ENCODE measurements at places on chromosomes 1 and 21.

GRCh38 chr1:200153277-200154055, 126.0 kb downstream of the NR5A2 start:
- no peak for DNase-seq

DNA sequence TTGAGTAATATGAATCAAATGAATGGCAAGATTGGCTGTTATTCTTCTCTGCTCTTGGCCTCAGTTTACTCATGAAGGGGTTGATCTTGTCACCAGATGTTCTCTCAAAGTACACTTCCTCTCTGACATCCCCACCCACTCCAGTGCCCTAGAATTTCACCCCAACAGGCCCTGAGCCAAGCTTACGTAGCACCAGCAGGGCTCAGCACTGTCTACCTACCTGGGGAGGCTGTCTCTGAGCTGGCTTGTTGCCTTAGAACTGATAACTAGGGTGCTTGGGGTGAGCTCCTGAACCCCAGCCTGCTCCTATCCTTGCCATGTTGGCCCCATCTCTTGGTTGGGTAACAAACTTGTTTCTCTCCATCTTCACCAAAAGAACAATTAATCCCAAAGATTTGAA, 159.1 kb upstream of the USP24 start:
- DNase-seq = no peak

DNA sequence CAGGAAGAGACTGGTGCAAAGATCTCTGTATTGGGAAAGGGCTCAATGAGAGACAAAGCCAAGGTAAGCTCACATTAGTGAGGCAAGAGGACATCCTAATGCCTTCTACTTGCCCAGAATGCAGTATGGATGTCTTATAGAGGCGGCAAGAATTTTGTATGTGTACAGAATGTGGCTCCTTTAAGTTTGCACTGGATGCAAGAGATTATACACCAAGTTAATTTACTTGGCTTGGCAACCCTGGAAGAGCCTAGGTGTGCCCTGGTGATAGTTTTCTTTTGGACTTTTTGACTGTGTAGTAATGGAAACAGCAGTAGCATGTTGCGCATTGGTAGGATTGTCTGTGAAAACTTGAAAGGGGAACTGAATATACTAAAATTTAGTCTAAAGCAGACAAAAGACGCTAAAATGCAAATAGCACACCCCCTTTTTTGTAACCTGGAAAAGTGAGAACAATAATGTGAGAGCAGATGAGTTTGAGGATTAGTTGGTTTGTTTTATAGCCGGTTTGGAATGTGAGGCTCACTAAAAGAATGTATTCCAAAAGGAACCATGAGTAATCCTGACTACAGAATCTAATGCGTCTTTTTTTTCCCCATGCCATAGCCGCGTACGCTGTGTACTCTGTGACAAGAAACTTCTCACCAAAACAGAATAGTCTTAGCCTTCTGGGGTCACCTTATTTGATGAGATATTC, 18.1 kb downstream of the KHDRBS1 start:
- DNase-seq = no peak

DNA sequence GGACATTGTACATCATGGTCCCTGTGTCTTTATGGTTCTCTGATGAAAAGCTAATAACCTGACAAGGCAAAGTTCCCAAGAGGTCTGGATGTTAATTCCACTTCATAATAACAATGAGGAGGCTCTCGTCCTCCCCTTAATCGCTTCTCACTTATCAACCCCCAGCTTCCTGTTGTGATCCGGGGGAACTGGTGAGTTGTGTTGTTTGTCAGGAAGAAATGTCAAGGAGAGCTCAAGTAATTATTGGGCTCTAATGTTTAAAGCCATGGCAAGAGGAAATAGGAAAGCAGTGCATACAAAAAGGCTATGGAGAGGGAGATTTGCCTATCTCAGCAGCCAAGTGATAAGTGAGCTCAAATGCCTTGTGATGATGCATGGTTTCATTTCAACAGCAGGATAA, 42.8 kb upstream of the RASAL2 start:
- DNase-seq = no peak

DNA sequence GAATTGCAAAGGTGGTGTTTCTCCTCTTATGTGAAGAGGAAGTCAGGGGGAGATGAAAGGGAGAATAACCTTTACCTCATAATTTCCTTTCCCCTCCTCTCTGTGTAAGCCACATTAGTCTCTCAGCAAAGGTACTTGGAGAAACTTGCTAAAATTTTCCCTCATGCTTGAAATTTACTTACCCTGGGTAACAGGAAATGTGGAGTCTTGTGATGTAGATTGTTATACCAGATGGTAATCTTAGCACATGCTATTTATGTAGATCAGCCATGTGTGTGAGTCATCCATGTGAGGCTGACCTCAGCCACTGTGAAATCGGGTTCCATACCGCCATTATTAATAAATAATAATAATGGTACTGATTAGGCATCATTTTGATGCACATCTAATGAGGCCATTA, 128.4 kb downstream of the TGFB2 start:
- no peak for DNase-seq

GRCh38 chr1:31715087-31715872, 11.5 kb upstream of the COL16A1 start:
- DNase-seq = peak; percentile 44

DNA sequence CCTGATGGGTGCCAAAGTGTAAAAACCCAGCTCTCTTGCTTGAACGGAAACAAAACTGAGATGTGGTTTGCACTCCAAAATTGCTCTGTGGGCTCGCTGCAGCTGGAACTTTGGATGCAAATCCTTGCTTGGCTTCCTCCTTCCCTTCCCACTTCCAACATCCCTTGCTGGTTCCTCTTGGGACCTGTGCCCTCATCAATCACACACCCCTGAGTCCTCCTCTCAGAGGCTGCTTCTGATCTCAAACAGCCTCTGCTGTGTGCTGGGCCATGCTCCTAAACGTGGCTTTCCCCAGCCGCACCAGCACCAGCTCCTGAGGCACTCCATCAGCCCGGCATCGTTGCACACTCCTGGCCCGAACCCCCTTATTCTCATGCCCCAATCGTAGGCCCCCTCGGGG, 124.3 kb upstream of the RAB4A start:
- DNase-seq = no peak

DNA sequence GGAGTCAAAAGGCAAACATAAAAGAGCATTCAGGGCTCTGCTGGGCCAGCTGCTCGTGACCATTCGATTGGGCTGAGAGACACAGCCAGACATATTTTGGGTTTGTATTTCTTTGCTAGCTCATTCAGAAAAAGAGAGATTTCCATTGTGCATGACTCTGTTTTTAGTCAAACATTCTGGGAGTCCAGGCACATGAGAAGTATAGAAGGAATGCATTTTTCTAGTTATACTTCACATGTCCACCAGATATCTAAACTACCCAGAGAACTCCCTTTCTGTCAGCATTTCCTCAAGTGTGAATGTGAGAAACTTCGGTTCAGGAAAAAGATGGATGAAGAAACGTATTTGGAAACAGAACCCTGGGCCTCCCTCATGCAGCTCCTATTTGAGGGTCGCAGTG, 6.3 kb upstream of the KCNE1 start:
- DNase-seq = no peak

DNA sequence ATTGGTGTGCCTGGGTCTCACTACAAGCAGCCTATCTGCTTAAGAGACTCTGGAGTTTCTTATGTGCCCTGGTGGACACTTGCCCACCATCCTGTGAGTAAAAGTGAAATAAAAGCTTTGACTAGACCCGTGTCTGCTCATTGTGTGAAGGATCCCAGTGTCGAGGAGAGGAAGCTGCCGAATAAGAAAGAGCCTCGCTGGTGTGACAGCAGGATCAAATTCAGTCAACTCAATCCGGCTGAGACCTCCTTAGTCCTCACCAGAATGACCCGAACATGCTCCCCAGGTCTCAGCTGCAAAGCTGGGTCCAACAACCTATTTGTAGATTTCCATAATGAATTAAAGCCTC, 14.8 kb downstream of the CD2 start:
- no peak for DNase-seq

GRCh38 chr1:210978316-210978973, 155.5 kb downstream of the KCNH1 start:
- DNase-seq = no peak

GRCh38 chr1:185450917-185451316, 133.9 kb upstream of the IVNS1ABP start:
- DNase-seq = no peak

- no peak for DNase-seq
Observed at GRCh38 chr1:149844101-149844500, 55.3 kb upstream of the BOLA1 start.

DNA sequence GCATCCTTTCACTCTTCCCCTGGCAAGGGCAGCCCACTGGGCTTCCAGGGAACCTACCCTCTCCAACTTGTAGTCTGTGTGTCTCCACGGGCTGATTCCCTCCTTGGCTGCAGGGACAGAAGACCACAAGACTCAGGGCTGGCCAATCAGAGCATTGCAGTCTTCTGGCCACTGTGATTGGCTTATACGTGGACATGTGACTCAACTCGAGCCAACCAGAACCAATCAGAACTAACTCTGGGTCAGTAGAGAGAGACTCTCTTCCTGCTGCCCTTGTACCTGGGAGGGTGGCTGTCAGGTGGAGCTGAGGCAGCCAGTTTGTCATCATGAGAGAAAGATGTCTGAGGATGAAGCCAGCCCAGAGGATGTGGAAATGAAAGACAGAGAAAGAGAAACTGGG, 64.0 kb downstream of the DHRS3 start:
- DNase-seq = no peak

DNA sequence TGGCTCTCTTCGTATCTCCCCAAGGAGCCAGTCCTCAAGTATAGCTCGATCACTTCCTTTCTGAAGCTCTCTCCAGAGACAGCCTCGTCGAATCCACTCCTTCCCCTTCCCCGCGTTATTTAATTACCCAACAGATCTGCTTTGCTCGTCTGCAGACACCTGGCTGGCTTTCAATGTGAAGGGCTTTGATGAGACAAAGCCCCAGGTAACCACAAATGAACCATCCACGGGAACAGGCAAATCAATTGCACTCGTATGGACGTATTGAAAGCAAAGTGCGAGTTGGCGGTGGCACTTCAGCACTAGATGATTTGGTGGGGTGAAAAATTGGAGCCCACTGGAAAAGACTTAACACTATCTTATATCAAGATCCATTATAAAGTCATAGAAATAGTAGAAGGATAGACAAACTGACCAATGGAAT, 364 bp upstream of the BCAR3 start:
- DNase-seq = no peak

DNA sequence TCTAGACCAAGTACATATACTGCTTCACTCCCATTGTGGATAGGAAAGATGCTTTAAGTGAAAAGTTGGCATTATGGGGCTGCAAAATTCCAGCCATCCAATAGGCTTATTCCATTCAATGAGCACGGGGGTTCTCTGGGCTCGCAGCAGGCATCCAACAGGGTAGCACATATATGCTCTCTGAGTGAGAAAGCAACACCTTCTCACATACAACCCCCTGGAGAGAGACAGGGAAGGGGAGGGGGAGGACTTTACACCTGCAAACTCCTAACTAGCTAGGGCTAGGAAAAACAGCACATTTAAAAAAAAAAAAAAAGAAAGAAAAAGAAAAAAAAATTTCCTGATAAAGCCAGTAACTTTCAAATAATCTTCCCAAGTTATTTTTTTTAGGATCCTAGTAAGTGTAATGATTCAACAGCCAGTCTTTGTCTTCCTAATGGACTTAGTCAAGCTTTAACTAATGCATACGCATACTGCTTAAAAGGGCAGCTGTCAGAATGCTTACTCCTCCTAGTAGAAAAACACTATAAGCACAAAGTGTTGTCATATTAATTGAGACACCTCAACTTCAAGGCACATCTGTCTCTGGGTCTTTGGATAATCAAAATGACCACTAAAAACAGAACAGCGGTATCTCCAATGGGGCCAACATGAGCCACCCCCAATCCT, 18.7 kb downstream of the PSMB2 start:
- DNase-seq = no peak

DNA sequence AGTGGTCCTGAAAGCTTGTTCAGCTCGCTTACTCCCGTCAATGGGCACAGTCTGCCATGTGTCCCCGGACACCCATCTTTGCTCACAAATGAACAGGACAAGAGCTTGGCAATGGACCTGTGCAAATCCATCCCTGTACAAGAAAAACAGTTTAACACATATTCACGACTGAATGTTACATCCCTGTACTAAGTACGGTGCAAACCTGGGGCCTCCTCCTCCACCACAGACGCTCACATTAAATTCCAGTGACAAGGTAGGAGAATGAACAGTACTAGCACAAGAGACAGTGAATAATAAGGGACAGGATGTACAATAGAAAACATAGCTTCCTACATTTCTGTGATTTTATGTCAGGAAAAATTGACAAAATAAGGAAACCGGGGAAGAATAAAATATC, 187.7 kb downstream of the ASTN1 start:
- DNase-seq = no peak

GRCh38 chr1:5757187-5757805, 234.9 kb downstream of the NPHP4 start:
- DNase-seq = no peak

GRCh38 chr1:116804736-116805135, 50.5 kb downstream of the CD2 start:
- DNase-seq = no peak

DNA sequence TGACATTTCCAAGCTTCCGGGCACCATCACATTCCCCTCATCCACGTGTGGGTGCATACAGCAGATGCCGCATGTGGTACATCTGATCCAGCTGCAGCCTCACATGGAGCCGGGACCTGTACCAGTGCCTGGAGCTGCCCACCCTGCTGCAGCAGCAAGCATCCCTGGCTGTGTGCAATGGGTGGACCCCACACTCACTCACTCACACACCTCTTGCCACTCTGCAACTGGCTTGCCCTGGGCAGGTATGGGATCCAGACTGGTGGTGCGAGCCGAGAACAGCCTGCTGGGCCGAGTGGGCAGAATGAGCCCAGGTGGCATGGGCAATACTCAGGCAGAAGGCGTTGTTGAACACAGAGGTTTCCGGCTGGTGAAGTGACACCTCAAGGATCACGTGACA, 75.0 kb downstream of the DPYD start:
- DNase-seq = no peak

GRCh38 chr1:48480504-48480903, 8.5 kb upstream of the SPATA6 start:
- DNase-seq = no peak

DNA sequence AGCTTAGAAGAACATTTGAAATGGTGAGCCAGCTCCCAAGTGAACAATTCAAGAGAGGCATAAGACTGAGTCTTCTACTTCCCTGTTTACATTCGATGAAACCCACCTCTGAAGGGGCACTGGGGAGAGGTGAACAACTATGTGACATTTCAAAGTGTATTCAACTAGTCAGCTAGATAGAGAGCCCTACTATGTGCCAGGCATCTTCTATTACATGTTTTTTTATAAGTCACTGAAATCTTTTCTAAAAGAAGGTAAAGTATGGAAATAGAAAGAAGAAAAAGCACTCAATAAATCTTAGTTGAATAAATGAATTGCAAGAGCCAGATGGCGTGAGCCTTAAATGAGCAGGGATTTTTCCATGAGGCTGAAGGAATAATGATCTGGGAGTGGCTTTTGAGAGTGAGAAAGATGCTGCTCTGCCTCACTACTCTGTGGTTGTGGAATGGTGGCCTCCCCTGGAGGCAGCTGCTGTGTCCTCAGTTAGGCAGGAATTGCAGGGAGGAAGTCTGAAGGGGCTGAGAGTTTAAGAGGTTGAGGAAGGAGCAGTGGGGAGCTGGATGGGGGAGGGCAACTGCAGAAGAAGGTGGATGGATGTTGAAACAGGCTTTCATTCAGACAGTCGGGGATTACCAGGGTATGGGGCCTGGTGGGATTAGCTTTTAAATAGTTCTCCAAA, 10.4 kb upstream of the PTPRF start:
- no peak for DNase-seq

Data from hypothalamus (tissue), 51 donors.